Esophagus squamous epithelium (tissue), 5 donors: ENCODE measurements at places on chromosomes 1 and 21.

- no peak overlapping the region for H3K27ac ChIP-seq
- no peak overlapping the region for H3K4me3 ChIP-seq
- H3K27me3 ChIP-seq, result no peaks in the 10 kb centered on the region
- no peak for DNase-seq
Observed at GRCh38 chr1:158809256-158809655, 21.9 kb upstream of the MNDA start.

- H3K36me3 ChIP-seq, result no peaks in the 10 kb centered on the region
- H3K4me1 ChIP-seq, result no peaks in the 10 kb centered on the region
- H3K27me3 ChIP-seq, result no peaks in the 10 kb centered on the region
- no peak overlapping the region for H3K4me3 ChIP-seq
Observed at GRCh38 chr1:29991025-29991424, 732.4 kb downstream of the MATN1 start.

- H3K4me1 ChIP-seq, result no peaks in the 10 kb centered on the region
- no peaks in the 10 kb centered on the region for H3K27me3 ChIP-seq
- H3K36me3 ChIP-seq, result no peaks in the 10 kb centered on the region
- H3K4me3 ChIP-seq, result no peak overlapping the region
Observed at GRCh38 chr21:40819071-40819900, 27.7 kb downstream of the DSCAM start.

- H3K36me3 ChIP-seq, result no peaks in the 10 kb centered on the region
- H3K27me3 ChIP-seq, result no peaks in the 10 kb centered on the region
- peak overlapping the region; percentile 84 for H3K27ac ChIP-seq
- H3K4me3 ChIP-seq, result no peak overlapping the region
Observed at GRCh38 chr1:164659621-164660411, 100.8 kb downstream of the PBX1 start.

DNA sequence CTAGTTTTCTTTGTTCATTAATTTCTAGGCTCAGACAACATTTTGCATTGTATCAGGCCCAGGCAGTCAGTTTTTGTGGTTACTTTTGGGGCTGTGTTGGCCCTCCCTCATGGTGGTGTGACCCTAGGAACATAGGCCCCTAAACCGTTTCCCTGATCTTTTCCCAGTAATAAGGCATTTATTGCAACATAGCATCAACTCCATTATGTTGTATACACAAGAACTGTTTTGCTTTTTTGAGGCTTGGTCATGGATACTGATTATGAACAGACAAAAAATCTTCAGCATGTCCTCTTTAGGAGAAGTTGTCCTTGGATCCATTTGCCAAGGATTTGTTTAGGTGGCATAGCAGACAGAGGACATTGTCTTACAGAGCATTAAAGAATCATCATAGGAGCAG lies 10.3 kb downstream of the B3GALT2 start:
- H3K4me1 ChIP-seq, result no peaks in the 10 kb centered on the region
- DNase-seq, result no peak
- no peak overlapping the region for H3K27ac ChIP-seq
- H3K4me3 ChIP-seq, result no peak overlapping the region
- no peaks in the 10 kb centered on the region for H3K27me3 ChIP-seq

GRCh38 chr1:208527156-208527555 lies 283.0 kb upstream of the PLXNA2 start:
- DNase-seq, result no peak
- no peaks in the 10 kb centered on the region for H3K4me1 ChIP-seq
- H3K27me3 ChIP-seq, result no peaks in the 10 kb centered on the region
- H3K4me3 ChIP-seq, result no peak overlapping the region
- H3K36me3 ChIP-seq, result no peaks in the 10 kb centered on the region
- H3K27ac ChIP-seq, result no peak overlapping the region

- H3K36me3 ChIP-seq, result no peaks in the 10 kb centered on the region
- H3K4me3 ChIP-seq, result no peak overlapping the region
- H3K27ac ChIP-seq, result no peak overlapping the region
- no peak for DNase-seq
Observed at GRCh38 chr1:20875198-20875973, 88.3 kb upstream of the HP1BP3 start.

- peaks cover 64% of the 10 kb centered on the region for H3K4me1 ChIP-seq
- no peak for DNase-seq
- peak overlapping the region; percentile 96 for H3K27ac ChIP-seq
- H3K36me3 ChIP-seq, result peaks cover 23% of the 10 kb centered on the region
Observed at GRCh38 chr1:27556435-27556780, 47.5 kb downstream of the AHDC1 start.

DNA sequence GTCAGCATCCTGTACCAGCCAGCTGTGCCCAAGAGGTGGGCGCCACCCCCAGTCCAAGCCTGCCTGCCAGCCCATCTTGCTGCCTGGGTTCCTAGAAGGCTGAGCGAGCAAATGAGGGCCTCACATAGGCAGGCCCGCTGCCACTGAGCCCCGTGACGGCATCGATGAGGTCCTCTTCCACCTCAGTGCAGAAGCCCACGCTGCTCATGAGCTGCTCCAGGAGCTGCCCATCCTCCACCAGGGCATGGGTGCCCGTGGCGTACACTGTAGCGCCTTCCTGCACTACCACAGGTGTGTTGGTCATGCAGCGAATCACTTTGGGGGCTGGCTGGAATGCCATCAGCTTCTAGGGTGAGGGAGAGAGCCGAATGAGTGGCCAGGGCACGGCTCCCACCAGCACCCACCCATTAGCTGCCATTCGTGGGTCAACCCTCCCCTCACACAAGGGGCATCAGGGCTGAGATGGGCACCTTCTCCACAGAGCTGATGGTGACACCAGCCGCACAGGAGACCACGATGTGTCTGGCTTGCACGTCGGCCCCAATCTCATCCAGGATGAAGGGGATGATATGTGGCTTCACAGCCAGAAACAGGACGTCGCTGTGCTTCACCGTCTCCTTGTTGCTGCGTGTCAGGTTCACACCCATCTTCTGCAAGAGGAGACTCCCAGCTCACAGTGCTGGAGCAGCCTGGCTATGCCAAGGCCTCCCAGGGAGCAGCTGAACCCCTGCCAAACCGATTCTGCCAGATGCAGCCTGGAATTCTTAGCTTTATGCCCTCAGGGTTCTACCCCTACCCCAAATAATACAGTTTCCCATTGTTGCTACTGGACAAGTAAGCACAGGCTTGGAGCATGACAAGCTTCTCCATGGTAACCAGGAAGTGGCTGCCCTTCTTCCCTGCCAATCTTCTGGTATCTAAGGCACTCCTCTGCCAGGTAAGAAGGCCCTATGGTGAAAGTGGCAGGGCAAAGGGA lies 2.0 kb downstream of the PYCR2 start:
- peak overlapping the region; percentile 95 for H3K27ac ChIP-seq
- no peaks in the 10 kb centered on the region for H3K27me3 ChIP-seq
- H3K4me3 ChIP-seq, result no peak overlapping the region

DNA sequence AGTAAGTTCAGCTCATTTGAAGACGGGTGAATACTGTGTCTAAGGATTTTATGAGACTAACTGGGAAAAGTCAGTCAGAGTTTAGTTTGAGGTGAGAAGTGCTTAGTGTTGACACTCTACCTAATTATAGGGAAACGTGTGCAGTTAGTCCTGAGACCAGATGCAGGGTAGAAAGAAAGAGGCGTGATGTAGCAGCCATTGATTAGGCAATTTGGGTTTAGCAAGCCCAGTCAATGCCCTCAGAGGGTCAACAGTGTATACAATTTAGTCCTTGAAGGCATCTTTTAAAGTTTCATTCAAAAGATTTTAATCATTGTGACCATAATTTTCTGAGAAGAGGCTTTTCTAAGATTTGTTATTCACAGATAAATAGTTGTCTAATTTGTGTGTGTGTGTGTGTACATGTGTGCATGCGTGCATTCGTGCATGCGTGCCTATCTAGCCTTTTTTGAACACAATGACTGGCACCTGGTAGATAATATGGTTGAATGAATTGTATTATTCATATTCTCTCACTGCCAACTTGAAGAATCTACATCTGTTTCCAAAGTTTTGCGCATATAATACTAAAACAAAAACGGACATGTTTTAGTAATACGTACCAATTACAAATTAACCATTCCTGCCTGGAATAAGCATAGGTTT lies 332.9 kb downstream of the SRGAP2C start:
- no peak overlapping the region for H3K4me3 ChIP-seq
- no peak overlapping the region for H3K27ac ChIP-seq
- DNase-seq, result no peak
- H3K36me3 ChIP-seq, result no peaks in the 10 kb centered on the region

DNA sequence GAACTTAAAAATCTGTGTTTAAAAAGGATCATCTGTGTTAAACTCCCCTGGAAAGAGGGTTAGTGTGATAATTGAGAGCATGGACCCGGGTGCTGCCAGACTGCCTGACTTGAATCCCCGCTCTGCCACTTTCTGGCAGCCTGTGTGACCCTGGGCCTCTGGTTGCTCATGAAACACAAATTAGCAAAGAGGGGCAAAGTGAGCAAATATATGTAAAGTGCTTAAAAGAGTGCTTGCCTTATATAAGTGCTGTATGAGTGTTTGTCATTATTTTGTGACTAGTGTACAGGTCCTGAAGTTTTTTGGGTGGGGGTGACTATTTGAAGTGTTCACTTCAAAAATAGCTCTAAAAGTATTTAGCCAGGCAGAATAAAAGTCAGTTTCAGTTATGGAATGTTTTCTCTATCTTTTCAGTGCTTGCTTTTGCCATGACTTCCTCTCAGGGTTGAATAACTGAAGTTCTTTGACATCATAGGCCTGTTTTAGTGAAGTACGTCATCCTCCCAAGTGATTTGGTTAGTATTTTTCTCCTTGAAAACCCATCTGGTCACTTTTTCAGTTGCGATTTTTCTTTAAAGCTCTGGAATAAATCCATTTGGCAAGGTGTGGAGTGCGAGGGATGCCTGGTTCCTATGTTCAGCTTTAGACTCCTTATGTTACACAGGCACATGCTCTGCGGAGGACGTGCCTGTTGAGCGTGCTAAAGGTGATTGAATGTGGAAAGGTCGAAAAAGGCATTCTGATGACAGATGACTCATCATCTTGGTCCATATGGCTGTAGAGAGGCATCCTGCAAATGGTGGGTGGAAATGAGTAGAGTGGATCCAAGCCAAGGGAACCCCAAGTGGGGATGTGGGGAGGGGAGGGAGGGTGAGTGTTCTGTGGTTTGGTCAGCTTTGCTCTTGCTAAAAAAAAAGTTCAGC lies 47.8 kb downstream of the AK4 start:
- H3K4me3 ChIP-seq, result no peak overlapping the region
- no peak overlapping the region for H3K27ac ChIP-seq
- H3K36me3 ChIP-seq, result peaks cover 46% of the 10 kb centered on the region
